ENCODE measurements at places on chromosomes 7 and 10.
A peak's percentile ranks its signal among the peaks of the same experiment; 100 is the strongest.

GRCh38 chr10:70221030-70221429, 12.2 kb downstream of the PPA1 start:
- no peak for DNase-seq

- DNase-seq, result no peak
These were observed 5.3 kb downstream of the ARPC1A start for GRCh38 chr7:99331002-99331401.

DNA sequence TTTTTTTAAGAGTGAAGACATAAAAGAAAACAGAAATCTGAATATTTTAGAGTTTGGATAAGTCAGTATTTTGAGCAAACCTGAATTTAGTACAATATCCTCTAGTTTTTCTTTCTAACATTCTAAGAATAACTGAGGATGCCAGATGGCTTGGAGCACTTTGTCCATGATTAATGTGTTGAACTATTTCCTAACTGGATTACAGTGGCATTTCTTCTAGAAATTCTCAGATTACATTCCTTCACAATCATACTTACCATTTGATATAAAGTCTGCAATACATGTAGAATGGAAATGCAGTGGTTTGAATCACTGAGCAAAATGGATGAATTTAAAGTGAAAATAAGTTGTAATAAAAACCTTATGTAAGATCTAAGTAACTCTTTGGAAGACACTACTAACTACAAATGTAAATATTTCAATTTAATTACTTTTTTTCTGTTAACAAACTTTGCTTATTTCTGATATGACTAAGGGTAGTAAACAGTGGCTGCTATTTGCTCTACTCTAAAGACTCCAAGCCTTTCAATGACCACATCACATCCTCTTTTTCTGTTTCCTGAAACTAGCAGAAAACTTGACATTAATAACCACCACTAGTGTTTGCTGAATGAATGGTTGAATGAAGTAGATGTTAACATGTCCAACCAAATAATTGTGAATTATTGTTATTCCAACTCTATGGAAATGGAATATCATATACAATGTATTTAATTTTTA, 102.8 kb downstream of the PRKG1 start:
- no peak for DNase-seq

DNA sequence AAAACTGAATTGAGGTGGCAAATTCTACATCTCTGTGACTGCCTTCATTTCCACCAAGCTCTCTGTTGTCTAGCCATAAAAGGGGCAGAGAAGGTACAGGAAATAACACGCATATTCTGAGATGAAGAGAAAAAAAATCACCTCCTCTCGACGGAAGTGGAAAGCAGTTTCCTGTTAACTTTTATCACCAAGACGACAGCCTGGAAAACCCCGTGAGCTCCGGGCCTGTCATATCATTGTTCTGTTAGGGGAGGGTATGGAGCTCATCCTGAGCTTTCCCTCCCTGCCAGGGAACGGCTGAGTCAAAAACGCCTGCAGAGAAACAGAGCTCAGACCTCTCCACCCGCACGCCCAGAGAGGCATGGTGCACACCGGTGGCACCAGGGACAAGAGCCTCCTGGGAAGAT, 200.3 kb downstream of the PRPF18 start:
- DNase-seq, result peak; percentile 63

DNA sequence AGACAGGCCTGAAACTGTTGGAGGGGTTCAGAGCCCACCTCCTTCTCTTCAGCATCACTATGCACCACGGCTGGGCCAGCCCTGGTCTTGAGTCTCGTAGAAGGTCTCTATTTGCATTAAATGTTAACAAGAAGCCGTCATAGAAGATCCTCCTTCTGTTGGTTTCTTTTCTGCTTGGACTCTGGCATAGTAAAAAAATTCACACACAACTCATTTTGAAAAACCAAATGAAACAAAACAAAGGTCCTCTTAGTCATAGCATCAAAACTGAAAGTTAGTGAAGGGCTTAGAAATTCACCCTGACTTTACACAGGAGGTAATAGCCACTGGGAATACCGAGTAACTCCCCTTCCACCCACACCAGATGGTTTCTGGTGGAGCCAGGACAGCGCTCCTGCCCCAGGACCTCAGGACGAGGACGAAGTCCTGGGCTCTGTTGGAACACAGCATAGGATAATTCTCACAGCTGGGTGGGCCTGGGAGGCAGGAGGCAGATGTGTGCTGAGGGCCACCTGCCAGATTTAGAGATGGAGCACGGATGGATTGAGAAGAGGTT, 248.4 kb upstream of the KLF6 start:
- no peak for DNase-seq

- no peak for DNase-seq
These were observed 97.6 kb upstream of the TBX20 start for GRCh38 chr7:35351466-35351865.

GRCh38 chr10:93059975-93060886, at the start of gene CYP26C1:
Gene CYP26C1, plus strand, starts transcription at chr10:93060798. Its CDS starts 466 bp downstream, at chr10:93061264.
- no peak for DNase-seq

DNA sequence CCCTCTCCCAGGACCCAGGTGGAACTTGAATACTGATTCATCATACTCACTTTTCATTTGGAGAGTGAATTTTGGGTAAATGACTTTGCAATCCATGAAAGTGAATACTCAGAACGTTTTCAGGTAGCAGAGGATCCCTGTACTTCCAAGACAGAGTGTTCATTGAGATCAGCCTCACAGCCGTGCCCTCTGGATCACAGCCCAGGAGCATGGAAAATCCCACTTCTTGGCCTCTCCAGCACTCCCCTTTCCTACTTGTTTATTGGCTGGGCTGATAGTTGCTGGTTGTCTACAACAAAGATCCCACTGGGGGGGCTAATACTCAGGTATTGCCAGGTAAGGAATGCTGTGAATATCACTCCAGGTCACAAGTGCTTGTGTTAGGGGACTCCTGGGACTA, 5.9 kb downstream of the GCK start:
- DNase-seq, result no peak

DNA sequence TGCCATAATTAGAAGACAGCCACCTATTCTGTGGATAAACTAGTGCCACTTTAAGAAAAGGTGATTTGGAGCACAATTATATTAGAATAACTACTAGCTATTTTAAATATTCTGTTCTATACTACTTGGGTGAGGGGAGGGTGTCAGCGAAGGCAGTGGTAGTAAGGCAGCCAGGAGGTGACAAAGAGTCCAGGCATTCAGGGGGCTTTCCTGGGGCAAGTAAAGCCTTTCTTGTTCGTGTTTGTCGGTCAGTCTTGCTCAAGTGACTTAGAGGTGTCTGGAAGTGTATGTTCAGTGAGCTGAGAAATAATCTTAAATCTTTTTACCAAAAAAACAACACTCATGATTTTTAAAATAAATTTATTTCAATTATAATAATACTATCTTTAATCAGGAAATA, 34.4 kb downstream of the ADD3 start:
- no peak for DNase-seq

- no peak for DNase-seq
These were observed 150.4 kb downstream of the ACTR3B start for GRCh38 chr7:152909683-152910544.

- DNase-seq, result no peak
These were observed 69.7 kb downstream of the NPS start for GRCh38 chr10:127618797-127619196.

DNA sequence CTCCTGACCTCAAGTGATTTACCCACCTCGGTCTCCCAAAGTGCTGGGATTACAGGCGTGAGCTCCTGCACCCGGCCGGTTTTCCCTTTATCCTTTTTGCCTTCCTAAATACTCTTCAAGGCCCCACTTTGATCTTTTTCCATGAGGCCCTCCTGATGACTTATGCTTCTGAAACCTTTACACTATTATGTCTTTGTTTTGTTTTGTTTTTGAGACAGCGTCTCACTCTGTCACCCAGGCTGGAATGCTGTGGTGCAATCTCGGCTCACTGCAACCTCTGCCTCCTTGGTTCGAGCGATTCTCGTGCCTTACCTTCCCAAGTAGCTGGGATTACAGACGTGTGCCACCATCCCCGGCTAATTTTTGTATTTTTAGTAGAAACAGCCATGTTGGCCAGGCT, 3.8 kb downstream of the STMP1 start:
- no peak for DNase-seq

- DNase-seq, result no peak
These were observed 83.6 kb downstream of the MPP7 start for GRCh38 chr10:28219251-28219650.

GRCh38 chr7:128946936-128947830, 9.5 kb downstream of the IRF5 start:
- no peak for DNase-seq

- DNase-seq, result no peak
These were observed 7.4 kb downstream of the YWHAG start for GRCh38 chr7:76351372-76351771.

GRCh38 chr10:33621101-33621500, 286.6 kb upstream of the NRP1 start:
- no peak for DNase-seq

DNA sequence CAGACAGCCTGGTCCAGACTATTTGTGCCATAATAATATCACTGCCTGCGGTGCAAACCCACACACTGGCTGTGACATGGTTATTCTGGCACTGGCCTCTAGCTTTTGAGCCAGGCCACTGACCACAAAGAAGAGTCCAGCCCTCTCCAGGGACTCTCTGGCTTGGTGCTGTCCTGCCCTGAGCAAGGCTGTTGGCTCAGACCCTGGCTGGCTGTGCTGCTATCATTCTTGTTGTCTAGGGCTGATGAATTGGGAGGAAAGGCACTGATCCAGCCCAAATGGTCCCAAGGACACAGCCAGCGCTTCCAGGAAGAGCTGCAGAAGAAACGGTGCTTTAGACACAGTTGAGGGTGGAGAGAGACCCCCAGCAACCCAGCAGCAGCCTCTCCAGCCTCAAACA, 80.8 kb downstream of the TMEM130 start:
- DNase-seq, result no peak

DNA sequence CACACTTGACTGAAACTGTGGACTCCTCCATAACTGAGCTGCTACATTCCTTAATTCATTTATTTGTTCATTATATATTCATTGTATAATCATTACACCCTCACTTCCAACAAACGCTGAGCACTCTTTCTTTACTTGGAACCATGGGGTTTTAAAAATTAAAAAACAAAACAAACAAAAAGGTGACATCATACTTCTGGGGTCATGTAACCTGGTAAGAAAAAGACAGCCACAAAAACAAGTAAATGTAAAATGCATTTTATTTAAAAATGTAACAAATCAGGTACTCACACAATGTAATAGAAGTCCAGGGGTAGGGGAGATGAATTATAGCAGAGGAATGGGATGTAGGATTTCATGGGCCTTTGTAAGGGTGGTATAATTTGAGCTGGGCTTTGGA, 25.1 kb downstream of the PLEKHS1 start:
- DNase-seq, result no peak

- no peak for DNase-seq
These were observed 55.1 kb upstream of the GLCCI1 start for GRCh38 chr7:7913504-7913903.

DNA sequence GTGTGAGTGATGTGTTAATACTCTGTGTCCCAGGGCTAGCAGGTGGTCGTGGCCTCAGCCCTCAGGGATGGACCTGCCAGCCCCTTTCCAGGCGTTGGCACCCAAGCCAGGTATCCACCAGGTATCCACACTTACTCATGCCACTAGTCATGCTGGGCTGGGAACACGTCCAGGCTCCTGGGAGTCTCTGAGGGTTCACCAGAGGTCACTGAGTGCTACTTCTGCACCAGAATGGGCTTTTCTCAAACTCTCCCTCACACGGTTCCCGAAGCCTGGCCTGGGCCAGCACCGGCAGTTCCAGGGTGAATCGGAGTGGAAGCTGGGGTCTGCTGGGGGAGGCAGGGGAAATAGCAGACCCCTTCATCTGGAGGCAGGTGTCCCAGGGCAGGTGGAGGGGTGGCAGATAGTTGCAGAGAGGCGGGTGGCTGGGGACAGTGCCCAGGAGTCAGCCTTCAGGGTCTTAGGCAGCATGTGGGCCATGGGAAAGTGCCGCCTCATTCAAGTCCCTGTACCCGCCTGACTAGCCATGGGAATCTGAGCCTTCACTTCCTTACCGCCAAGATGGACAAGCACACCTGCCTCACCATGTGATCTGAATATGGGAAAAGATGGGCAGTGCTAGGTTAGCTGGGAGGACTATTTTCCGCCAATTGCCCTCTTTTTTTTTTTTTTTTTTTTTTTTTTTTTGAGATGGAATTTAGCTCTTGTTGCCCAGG, 95.5 kb upstream of the GTF2I start:
- DNase-seq, result no peak

- no peak for DNase-seq
These were observed 59.5 kb upstream of the ACSM6 start for GRCh38 chr10:95134490-95134889.

- no peak for DNase-seq
These were observed 1570.6 kb upstream of the LRRTM3 start for GRCh38 chr10:65355141-65355680.

DNA sequence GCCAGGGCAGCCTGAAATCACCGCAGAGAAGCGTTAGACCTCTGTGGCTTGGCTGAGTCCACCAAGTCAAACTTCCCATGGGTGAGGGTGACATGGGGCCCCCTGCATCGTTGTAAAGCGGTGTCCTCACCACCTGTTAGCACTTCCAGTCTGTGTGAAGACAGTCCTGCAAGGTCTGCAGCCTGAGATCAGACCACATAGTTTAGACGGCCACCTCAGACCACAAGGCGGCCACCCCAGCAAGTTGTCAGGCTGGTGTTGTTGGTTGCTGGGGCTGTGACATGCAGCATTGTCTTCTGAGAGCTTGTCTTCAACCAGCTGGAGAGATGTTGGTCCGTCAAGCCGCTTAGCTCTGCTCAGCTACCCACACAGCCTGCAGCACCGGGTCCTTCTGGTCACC, 44.1 kb upstream of the TARP start:
- no peak for DNase-seq

Data from activated T-cell treated with anti-CD3 and anti-CD28 coated beads, Interleukin-2, amount 50 U/mL, for 4 hours (primary cell).